ENCODE measurements at places on chromosomes 13 and 19.

- no peak for DNase-seq
Observed at GRCh38 chr19:40423938-40424337, 1.9 kb downstream of the SERTAD1 start.

DNA sequence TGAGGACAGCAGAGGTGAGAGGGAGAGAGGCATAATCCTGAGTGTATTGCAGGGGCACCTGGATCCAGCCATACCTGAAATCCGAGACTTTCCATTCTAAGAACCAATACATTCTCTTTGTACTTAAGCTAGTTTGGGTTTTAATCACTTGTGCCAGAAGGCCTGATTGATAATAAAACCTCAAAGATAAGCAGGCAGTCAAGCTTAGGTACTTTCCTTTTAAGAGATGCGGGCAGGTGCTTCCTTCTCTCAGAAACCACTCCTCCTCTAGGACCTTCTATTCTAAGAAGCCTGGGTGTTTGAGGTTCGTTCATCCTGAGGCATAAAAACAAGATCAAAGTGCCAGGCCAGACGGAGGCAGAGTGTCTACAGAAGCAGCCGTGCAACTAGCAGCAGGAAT, 22.2 kb downstream of the FAM187B start:
- no peak for DNase-seq

DNA sequence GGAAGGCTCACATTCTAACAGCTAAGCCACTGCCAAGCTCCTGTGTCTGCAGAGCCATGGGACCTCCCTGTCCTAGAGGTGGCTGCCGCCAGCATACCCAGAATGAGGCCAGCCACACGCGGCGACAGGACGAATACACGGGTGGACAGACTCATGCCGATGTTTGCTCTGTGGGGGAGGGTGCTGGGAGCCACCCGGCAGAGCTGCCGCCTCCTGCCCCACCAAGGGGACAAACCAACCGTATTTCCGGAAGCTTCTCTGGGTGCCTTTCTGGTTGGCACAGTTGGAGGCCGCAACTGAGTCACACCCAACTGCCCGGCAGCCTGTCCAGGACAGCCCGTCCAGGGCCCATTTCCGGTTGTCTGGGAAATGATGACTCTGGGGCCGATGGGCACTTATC, 20.3 kb downstream of the C13orf46 start:
- DNase-seq: no peak

- DNase-seq: no peak
Observed at GRCh38 chr13:114296902-114297301, 15.5 kb downstream of the UPF3A start.

DNA sequence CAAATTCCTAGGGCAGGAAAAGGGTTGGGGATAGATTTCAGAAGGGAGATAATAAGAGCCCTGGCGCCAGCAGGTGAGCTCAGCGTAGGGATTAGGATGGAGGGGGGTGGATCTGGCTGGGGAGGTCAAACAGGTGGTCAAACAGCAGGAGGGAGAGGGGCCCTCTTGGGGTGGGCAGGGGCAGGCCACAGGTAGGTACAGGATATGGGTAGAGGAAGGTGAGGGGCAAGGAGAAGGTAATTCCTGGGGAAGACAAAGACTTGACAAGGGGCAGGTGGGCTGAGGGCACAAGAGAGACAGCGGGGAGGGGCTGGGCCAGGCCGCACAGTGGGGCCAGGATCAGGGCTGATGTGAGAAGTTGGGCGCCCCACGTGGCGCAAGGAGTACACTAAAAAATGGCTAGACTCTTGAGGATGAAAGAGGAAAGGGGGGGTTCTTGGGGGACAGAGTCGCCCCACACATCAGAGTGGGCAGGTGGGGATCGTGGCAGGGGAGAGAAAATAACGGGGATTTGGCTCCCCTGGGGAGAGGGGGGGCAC, 713 bp downstream of the KRI1 start:
- DNase-seq: no peak

GRCh38 chr19:1840541-1841115, 7.7 kb downstream of the REXO1 start:
- no peak for DNase-seq

Data from CMK (cell line).